Left lung (tissue), 14 donors: ENCODE measurements at places on chromosomes 5 and 9.

- no peak for DNase-seq
These were observed 14.2 kb upstream of the AGGF1 start for GRCh38 chr5:77015938-77016569.

- DNase-seq, result peak; percentile 84
These were observed 97.0 kb downstream of the MEF2C start for GRCh38 chr5:88785746-88786565.

DNA sequence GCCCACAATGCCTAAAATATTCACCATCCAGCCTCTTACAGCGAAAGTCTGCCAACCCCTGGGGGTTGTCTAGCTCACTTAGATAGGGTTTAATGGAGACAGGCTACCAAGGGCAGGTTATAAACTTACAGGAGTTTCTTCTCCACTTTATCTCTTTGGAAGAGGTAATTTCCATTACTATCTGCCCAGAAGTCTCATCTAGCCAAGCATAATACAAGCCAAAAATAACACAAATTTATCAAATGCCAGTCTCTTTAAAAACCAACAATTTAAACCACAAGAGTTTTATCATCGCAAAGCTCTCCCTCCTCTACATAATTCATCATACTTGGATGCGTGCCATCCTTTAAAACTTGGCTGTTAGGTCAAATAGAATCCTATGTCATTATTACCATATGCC, 6.2 kb downstream of the RBM22 start:
- no peak for DNase-seq

- no peak for DNase-seq
These were observed 1.3 kb downstream of the FBXL7 start for GRCh38 chr5:15501091-15501791.
